ENCODE measurements at places on chromosomes 2 and 18.

GRCh38 chr2:55154525-55155030, 77.5 kb downstream of the CLHC1 start:
- DNase-seq: no peak

DNA sequence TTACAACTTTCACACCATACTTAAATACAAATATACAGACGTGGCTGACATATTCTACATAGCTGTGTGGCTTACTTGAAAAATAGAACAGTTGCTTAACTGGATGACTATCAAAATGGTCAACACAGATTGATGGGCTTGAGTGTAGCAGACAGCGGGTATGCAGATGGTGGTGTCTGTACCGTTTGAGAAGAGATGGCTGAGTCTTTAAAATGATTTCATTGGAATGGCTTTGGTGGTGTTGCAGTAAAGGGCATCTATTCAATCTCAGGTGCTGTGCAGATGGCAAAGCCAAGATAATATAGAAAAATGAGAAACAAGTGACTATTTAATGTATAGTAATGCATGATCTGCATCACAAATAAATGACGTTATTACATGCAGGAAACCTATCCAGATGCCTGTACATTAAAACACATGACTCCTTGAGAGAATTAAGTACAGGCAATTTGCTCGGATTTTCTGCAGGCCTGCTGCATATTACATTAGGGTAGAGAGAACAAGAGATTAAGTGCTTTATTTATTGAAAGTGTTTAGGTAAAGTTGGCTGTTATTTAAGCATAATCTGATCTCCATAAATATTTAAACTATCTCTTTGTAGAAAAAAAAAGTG, 68.5 kb downstream of the AGPS start:
- DNase-seq: no peak

GRCh38 chr18:40048886-40049650, 1906.0 kb upstream of the PIK3C3 start:
- no peak for DNase-seq

DNA sequence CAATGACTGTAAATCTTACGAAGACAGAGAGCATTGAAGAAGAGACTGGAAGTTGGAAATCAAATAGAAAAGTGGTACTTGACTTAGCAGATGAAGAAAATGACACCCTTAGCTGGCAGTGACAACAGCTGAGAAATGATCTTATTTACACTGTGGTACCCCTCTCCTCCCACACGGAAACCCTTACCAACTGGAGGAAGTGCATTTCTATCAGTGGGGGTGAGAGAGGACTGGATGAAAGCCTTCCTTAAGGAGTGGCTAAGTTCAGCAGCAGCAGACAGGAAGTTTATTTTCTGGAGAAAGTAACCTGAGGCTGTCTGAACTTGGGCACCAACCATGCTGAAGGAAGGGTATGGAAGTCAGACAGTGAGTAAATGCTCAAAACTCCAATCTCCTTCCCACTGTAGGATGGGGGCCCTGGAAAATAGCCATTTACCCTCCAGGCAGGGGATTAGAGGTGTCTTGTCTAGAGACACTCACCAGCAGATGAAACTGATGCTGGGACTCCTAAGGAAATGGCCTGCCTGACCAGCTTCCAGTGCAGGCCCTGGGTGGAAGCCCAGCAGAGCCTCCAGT, 160.2 kb upstream of the NCK2 start:
- DNase-seq: no peak

DNA sequence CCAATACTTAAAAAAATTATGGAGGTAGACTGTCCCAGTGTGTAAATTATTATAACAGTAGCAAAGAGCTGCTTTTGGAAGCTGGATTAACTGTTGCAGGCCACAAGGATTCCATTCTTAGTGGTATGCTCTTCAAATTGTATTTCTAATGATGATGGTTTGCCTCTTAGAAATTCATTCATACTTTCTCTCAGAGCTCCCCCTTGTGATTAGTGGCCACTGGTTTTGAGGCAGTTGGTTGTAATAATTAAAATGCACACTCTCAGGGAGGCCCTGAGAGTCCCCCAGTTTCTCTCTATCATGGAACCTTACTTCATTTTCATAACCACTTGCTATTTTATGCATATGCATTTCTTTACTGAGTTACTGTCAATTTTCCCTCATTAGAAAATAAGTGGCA, 122.5 kb downstream of the PLA2R1 start:
- no peak for DNase-seq

GRCh38 chr2:172282944-172283343, 144.4 kb upstream of the ITGA6 start:
- DNase-seq: no peak

DNA sequence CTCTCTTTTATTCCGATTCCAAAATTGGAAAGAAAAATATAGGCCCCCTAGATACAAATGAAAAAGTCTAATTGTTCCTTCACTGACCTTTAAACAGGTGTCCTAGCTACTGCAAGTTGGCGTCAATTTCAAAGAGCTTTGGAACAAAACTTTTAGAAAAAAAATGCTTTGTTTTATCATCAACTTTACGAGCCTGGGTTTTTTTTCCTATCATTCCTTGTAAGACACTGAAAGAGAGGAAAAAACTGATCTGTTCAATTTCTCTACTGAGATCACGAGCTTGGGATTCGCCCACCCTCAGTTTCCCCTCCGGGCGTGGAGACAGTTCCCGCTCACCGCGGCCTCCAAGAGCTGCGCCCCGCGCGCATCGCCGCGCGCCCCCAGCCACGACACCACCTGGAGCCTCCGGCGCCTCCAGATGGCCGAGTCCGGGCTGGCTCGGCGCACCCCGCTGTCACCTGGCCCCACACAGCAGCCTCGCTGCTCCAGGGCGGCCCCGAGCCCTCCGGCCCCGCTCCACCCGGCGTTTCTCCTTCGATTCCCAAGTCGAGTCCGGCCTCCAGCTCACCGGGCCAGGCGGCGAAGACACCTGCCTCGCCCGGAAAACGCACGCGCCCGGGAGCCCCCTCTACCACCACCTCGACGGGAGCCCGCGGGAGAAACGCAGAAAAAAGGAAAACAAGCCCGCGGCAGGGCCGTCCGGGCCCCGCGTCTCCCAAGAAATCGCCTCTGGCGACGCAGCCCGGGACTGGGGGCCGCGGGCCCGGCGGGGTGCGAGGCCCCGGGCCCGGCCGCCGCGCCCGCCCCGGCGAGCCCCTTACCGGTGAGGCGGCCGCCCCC, 656 bp downstream of the TBC1D8 start:
- peak; percentile 73 for DNase-seq

DNA sequence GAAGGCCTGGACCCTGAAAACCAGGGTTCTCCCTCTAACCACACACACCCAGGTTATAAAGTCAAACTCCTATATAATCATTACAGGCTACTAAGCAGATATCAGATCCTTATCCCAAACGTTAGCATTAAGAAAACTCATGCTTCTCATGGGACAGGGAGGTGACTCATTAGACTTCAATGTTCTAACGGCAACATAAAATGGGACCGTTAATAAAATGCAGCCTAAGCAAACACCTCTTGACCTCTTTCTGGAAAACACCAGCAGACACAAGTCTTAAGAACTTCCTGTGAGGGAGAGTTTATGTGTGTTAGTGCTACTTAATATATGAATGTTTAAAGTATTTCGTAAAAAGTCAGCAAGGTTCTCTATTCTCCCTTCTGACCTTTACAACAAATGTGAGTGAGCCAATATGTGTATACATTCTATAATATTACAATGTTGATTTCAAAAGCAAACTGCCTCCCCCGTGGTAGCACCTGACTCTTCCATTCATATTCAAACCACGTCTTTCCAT, 31.7 kb downstream of the LPIN2 start:
- DNase-seq: no peak

- peak; percentile 13 for DNase-seq
Observed at GRCh38 chr2:86243272-86243671, 44.0 kb downstream of the MRPL35 start.

DNA sequence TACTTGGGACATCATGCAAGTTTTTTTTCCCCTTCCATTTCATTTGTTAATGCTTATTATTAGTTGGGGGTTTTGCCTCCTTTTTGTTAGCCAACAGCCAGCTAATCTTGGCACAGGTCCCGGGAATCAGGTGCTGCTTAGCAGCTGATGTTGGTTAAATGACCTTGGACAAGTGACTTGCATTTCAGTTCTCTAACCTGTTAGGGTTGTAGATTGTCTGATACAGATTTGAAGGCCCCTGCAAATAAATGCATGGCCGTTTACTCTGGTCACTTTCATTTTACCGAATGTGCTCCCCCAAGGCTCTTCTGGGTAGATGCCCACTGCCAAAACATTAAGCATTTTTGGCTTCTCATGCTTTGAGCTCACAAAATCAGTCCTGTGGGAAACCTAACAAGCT, 120.9 kb downstream of the SPTBN1 start:
- DNase-seq: peak; percentile 74

DNA sequence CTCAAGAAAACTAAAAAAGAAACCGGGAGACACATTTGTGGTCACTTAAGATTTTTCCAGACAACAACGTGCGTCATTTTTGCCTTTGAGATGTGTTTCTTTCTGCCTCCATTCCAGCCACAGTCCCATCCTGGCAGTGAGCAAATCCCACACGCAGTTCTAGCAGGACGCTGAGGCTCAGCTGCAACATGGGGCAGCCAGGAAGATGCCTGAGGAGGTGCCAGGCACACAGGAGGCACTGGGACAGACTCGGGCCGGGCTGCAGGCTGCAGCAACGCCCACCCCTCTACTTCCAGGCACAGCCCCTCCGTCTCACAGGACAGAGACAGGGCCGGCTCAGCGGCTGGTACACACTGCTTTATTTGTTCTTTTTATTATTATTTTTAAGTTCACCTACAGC, 13.1 kb downstream of the KLF11 start:
- no peak for DNase-seq

GRCh38 chr2:204049635-204050034, 113.1 kb downstream of the ICOS start:
- no peak for DNase-seq

- DNase-seq: no peak
Observed at GRCh38 chr18:10169064-10169562, 255.3 kb downstream of the VAPA start.

GRCh38 chr2:225037415-225038230, 4.6 kb downstream of the DOCK10 start:
- no peak for DNase-seq

DNA sequence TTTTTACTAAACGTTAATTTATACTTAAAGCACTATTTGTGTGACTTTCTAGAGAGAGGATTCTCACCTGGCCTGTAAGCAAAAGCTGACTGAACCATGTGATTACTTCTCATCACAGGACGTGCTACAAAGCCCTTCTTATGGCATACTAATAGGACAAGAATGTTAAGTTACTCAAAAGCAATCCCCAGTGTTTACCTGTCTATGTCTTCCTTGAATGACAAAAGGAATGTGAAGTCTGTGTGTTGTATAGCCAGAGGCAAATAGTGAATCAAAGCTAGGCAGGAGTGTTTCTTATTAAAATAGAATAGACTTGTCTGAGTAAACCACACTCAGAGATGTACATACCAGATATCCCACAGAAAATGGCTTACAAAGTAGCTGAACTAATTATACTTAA, 1465.5 kb downstream of the SUCLG1 start:
- no peak for DNase-seq

GRCh38 chr18:36595046-36595817, 233.6 kb downstream of the TPGS2 start:
- DNase-seq: no peak

DNA sequence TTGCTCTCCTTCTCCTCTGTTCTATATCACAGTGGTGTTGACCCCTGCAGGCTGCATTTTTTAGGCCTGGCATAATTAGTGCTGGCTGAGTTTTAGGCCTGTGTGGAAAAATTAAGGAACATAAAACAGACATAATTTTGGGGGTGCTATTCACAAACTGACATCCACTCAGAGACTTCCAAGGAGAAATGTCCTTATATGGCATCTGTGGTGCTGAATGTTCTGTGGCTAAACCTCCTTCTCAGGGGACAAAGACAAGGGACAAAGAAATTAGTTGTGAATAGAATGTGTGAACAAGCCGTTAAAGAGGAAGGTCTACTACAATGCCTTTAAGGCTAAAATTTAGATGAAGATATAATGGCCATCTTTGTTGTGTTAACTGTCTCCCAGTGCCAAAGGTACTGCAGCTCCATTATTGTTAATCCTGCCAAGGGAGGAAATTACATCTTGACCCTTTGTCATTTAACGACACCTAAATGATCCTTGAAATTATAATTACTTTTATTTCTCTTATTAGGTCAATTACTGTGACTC, 870.0 kb upstream of the CHAC2 start:
- no peak for DNase-seq

DNA sequence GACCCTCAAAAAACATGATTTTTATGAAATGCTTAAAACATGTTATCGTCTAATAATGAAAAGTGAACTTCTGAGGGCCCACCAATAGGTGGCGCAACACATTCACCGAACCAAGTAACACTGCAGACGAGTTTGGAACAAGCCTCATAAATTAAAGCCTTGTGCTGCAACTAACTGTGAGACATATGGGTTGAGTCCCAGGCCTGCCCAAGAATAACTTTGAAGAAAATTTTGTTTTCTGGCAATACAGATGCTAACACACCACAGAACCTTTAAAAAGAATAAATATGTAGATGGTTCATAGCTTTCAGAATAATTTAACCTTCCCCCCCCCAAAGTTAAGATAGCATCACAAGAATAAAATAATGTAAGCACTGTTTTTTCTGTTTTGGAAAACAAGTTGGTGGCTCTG, 285.9 kb downstream of the RNF144A start:
- DNase-seq: peak; percentile 76

DNA sequence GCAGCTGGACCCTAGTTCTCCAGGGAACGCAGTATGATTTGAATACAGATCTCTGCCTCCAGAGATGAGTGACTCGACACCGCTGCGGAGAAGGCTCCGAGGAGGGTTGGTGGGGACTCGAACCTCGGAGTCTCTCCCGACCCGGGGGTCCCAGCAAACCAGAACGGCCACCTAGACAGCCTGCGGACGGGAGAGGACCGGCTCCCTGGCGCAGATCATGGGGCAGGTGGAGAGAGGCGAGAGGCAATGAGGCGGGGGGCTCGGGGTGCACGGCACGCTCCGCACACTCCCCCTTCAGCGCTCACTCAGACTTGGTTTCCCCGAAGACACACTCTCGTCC, 12.6 kb downstream of the DYSF start:
- no peak for DNase-seq
